ENCODE measurements at places on chromosomes 16 and 17.

GRCh38 chr17:70390049-70390448 is 220.7 kb downstream of the KCNJ2 start:
- no peak for DNase-seq

GRCh38 chr16:3256866-3257465 is 533 bp upstream of the MEFV start:
- no peak for DNase-seq

GRCh38 chr16:30946671-30947540 is 2.0 kb upstream of the ORAI3 start:
- no peak for DNase-seq

- DNase-seq, result no peak
These were observed 8.2 kb downstream of the PDE6G start for GRCh38 chr17:81648013-81648706.

DNA sequence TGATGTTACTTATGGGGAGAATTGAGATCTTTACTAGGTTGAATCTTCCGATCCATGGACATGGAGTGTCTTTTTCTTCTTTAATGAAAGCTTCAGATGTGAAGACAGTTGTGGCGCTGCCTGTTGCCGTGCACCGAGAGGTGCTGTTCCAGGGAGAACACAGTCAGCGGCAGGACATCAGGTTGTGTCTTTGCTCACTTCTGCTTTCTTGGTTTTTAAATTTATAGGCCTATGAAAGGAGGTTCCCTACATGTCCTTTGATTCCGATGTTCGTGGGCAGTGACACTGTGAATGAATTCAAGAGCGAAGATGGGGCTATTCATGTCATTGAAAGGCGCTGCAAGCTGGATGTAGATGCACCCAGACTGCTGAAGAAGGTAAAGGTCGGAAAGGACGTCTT is 49.8 kb downstream of the SEC14L1 start:
- DNase-seq, result no peak

GRCh38 chr17:57420734-57421717 is 164.7 kb downstream of the MSI2 start:
- DNase-seq, result no peak

DNA sequence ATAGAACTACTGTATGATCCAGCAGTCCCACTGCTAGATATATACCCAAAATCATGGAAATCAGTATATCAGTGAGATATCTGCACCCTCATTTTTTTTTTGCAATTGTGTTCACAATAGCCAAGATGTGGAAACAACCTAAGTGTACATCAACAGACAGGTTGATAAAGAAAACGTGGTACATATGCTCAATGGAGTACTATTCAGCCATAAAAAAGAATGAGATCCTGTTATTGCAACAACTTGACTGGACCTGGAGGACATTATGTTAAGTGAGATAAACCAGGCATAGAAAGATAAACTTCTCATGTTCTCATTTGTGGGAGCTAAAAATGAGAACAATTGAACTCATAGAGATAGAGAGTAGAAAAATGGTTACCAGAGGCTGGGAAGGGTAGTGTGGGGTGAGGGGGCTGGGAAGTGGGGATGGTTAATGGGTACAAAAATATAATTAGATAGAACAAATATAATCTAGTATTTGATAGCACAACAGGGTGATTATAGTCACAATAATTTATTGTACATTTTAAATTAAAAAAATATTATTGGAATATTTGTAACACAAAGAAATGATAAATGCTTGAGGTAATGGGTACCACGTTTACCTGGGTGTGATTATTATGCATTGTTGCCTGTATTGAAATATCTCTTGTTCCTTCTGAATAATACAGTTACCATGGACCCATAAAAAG is 7.8 kb upstream of the KRT10 start:
- DNase-seq, result no peak

All from AG09319 (cell line).